NCI-H1048 (cell line): ENCODE measurements at places on chromosomes 2 and 18.

DNA sequence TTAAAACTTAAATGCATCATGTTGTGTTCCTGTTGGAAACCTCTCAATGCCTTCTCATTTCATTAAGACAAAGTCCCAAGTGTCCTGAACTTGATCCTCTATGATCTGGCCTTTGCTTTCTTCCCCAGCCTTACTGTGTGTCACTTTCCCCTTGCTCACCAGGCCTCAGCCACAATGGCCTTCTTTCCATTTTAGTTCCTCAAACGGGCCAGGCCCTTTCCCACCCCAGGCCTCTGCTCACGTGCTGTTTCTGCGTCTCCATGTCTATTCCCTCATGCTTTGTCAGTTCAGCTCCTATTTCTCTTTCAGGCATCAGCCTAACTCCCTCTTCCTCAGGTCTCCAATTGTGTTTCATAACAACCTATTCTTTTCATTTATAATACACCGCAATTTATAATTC is 19.5 kb downstream of the CXCR4 start:
- DNase-seq = no peak

DNA sequence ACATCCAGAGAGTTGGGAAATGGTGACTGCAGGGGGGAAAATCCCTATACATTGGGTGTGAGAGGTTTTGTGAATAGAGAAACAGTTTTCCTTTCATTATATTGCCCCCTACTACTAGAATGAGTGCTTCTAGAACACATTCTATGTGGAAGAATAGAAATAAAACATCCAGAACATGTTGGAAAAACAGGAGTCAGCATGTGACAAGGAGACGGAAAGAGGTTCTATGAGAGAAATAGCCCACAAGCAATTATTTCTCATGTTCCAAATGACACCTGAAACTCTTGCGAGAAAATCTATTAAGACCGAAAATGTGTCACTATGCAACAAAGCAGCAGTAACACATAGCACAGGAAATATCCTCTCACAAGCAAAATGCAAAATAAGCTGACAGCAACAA is 202.7 kb upstream of the SPOPL start:
- DNase-seq = no peak

- DNase-seq = no peak
Measured at GRCh38 chr2:3492951-3493614, 26.2 kb downstream of the ADI1 start.

DNA sequence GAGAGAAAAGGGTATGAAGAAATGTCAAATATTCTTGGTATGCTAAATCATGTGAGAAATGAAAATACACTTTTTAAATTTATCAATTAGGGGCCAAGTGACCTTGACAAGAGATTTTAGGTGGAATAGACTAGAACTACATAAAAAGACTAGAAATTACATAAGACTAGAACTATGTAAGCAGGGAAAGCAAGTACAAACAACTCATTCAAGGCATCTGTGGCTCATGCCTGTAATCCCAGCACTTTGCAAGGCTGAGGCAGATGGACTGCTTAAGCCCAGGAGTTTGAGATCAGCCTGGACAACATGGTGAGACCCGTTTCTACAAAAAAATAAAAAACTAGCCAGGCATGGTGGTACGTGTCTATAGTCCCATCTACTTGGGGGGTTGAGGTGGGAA is 20.3 kb downstream of the SF3B1 start:
- DNase-seq = no peak

DNA sequence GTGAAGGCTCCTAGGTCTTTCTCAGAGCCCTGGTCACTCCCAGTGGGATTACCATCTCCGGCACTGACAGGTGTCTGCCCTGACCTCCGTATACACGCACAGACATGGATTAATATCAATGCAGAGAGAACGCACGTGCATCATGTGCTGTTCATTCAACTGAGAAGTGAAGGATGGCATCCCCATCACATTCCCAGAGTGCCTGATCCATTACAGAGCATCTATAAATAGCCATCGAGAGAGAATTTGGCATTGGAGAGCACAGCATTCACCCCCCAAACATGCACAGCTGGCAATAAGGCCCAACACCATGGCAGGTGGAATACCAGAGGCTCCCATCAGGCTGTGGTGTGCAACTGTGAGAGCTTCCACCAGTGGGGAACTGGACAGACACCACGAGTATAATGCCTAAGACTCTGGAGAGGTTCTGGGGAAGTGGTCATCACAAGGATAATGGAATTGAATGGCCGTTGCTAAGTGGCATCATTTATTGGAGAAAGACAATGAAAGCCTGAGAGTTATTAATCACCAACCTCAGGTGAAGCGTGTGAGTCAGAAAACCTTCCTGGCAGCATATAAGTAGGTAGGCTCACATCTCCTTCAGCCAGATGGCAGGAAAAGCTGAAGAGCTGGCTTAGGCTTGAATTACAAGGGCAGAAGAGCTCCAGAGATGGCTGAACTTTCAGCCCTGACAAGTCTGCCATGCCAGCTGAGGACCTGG is 244.5 kb upstream of the ID2 start:
- DNase-seq = no peak

GRCh38 chr2:159916511-159916910 is 118.5 kb upstream of the CD302 start:
- no peak for DNase-seq

DNA sequence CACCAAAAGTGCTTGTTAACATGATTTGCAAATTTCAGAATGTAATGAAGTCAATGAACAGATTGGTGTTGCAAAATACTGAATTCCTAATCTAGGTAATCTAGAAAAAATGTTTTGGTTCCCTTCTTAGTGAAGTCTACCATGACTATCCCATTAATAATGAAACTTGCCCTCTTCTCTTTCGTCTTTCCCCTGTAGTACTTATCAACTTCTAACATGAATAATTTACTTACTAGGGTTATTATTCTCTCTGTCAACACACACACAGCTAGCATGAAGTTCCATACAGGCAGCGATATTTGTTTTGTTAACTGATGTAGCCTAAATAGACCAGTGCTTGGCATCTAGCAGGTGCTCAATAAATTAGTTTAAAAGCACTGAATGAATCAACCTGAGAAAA is 160.2 kb downstream of the NCK2 start:
- DNase-seq = no peak

DNA sequence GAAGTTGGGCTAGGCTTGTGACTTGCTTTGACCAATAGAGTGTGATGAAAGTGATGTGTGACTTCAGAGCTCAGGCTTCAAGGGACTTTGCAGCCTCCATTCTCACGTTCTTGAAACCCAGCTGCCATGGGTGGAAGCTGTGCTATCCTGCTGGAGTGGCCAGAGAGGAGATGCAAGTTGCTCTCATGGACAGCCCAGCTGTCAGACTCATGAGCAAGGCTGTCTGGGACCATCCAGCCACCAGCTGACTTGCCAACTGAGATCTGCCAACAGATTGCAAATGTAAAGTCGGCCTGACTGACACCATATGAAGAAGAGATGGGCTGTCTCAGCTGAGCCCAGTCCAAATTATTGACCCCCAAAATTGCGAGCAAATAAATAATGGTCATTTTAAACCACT is 226.4 kb upstream of the CXCR4 start:
- no peak for DNase-seq

GRCh38 chr2:85468704-85469349 is 50.3 kb downstream of the SH2D6 start:
- DNase-seq = no peak

- DNase-seq = no peak
Measured at GRCh38 chr18:6315517-6316331, 99.0 kb downstream of the L3MBTL4 start.

GRCh38 chr18:6683112-6683876 is 46.2 kb upstream of the ARHGAP28 start:
- DNase-seq = no peak

GRCh38 chr2:70141212-70141901 is 49.5 kb downstream of the C2orf42 start:
- DNase-seq = peak; percentile 91

GRCh38 chr2:118119761-118120400 is 31.6 kb downstream of the INSIG2 start:
- no peak for DNase-seq
